ENCODE measurements at places on chromosomes 2 and 18.
A peak's percentile ranks its signal among the peaks of the same experiment; 100 is the strongest.

DNA sequence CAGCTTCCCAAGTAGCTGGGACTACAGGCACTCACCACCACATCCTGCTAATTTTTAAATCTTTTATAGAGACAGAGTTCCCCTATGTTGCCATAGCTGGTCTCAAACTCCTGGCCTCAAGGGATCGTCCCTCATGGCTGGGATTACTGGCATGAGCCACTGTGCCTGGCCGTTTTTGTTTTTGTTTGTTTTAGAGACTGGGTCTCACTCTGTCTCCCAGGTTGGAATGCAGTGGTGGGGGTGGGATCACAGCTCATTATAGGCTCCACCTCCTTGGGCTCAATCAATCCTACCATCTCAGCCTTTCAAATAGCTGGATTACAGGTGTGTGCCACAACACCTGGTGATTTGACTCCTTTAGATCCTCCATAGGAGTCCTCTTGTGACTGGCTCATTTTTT is 19.5 kb upstream of the ZDBF2 start:
- DNase-seq = no peak

DNA sequence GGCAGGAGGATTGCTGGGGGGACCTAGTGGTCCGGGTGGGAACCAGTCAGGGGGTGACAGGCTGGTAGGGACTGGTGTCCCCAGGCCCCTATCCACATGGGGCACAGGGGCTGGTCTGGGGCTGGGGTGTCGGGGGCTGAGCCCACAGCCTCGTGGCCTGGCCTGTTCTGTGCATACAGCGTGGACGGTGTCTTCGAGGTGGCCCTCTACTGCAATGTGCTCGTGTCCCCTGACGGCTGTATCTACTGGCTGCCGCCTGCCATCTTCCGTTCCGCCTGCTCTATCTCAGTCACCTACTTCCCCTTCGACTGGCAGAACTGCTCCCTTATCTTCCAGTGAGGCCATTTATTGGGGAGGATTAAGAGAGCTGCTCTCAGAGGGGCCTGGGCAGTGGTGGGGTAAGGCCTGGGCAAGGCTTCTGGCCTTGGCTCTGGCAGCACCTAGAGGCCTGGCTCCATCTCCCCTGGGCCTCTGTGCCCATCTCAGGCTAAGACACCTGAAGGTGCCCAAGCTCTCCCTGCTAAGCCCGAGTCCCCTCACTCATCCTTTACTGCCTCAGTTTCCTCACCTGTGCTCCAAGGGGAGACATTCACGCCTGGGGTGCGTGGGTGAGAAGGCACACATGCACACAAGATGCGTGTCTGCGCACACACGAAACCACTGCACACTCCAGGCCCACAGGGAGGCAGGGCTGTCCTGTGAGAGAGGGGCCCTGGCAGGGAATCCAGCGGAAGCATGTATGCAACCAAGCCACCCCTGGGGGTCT is 1.9 kb downstream of the CHRNG start:
- DNase-seq = no peak

DNA sequence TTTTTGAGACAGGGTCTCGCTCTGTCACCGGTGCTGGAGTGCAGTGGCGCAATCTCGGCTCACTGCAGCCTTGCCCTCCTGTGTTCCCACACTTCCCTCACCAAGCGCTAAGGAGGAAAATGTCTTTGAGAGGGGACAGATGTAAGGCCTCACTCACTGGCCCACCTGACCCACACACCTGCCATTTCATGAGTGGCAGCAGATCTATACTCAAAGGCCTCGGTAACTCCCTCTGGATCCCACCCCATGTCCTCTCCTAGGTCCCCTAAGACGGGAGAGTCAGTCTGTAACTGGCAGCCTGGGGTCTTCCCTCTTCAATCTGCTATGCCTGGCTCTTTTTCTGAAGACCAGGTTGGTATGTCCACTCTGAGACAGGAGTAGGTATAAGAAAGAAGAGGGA is 12.9 kb downstream of the TMEM247 start:
- DNase-seq = no peak

DNA sequence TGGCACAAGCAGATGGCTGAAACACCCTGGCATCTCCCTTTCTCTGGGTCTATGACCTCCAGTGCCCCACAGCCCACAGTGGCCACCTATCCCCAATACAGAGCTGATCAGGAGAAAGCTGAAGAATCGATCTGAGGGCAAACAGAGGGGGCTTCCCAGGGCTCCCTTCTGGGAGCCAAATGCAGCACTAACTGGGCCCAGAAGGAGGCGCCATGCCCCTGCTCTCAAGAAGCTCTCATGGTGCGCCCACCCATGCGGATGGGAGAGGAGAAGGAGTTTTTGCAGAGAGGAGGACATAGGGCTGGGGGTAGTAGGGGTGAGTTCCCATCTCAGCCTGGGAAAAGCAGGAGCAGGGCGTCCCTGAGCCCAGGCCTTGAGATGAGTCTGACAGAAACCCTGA is 787.3 kb upstream of the RAB6C start:
- no peak for DNase-seq

GRCh38 chr2:8543383-8544170 is 138.3 kb upstream of the ID2 start:
- DNase-seq = peak; percentile 60

DNA sequence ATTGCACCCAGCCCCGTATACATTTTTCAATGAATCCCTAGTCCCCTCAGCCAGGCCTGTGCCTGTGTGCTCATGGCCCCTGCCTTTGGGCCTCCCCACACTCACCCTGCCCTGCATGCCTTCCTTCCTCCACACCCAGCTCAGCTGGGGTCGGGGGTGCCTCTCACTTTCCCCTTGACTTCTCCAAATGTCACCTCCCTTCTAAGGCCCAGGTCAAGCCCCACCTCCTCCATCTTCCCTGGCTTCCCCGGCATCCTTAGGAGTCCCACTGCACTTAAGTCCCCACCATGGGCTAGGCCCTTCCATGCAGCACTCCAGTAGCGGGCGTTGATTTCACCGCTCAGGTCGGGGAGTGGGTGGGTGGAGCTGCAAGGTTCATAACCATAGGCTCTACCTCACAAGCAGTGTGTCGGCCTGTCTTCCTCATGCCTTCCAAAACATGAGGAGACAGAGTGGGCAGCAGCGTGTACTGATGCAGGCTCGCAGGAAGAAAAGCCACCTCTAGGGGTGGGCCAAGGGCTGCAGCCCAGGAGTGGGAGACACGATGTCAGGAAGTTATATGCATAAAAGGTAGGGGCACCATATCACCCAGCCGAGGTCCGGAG is 47.7 kb downstream of the DNMT3A start:
- no peak for DNase-seq

DNA sequence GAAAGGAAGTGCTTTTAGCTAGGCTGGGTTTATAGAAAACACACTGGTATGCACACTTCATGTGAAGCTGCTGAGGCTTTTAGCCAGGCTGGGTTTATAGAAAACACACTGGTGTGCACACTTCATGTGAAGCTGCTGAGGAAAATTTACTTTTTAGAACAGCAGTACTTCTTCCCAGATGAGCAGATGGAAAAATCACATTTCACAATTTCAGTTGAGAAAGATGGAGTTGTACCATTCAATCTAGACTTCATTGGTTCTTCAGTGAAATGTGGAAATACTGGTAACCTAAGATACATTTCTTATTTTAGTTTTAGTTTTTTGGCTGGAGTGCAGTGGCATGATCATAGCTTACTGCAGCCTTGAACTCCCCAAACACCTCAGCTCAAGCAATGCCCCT is 11.1 kb downstream of the SNTG2 start:
- DNase-seq = no peak

DNA sequence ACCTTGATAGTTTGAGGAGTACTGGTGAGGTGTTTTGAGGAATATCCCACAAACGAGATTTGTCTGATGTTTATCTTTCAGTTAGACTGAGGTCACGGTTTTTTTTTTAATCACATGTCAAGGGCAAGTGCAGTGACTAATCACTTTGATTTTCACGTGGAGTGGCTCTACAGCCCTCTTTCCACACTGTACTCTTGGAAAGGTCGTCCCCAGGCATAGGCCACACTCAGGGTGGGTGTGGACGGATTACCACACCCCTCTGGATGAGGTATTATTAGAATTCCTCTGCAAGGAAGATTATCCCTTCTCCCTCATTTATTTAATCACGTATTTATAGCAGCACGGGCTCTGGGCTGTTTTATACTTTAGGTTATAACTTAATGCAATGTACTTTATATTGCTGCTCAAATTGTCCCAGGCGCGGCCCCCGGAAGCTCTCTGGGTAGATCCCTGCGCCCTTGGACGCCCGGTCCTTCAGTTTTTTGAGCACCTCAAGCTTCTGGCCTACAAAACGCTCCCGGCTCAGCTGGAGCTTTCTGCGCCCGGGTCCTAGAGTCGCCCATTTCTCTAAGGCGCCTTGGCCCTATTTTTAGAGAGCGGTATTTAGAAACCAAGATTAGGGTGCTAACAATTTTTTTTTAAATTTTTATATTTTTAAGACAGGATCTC is 515 bp upstream of the PLEKHB2 start:
- DNase-seq = peak; percentile 18

DNA sequence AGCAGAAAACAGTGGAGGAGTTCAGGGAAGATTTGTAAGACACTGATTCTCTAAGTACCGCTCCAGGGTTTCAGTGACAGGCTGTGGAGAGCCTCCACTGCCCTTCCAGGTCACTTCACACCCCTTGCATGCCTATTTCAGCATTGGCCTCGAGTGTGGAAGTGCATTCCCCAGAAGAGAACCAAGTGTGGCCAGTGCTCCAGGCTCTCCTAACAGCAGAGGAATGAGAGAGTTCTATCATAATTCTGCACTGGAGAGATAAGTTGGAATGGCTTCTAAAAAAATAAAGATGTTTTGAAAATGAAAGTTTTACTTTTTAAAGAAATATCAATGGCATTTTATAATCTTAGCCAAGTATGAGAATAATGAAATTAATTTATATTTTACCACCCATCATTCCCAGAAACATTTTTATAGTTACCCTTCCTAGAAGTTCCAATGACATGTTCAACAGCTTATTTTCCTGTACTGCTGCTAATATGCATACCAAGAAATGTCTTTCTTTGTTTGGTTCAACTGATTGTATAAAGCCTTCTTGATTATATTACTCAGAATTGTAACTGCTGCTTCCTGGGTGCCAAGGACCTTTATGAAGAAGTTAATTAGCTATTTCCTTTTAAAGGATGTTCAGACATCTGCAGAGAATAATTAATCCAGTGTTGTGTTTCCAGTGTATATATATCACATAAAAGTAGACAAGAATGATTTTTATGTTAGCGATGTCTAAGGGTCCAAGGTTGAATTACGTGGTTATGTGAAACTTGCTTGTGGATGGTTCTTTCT is 61.0 kb upstream of the SERPINE2 start:
- no peak for DNase-seq

Data from activated B cell treated with CpG ODN at 0.5 μM for 24 hours (primary cell).